ENCODE measurements at places on chromosomes 6 and 20.
A peak's percentile ranks its signal among the peaks of the same experiment; 100 is the strongest.

DNA sequence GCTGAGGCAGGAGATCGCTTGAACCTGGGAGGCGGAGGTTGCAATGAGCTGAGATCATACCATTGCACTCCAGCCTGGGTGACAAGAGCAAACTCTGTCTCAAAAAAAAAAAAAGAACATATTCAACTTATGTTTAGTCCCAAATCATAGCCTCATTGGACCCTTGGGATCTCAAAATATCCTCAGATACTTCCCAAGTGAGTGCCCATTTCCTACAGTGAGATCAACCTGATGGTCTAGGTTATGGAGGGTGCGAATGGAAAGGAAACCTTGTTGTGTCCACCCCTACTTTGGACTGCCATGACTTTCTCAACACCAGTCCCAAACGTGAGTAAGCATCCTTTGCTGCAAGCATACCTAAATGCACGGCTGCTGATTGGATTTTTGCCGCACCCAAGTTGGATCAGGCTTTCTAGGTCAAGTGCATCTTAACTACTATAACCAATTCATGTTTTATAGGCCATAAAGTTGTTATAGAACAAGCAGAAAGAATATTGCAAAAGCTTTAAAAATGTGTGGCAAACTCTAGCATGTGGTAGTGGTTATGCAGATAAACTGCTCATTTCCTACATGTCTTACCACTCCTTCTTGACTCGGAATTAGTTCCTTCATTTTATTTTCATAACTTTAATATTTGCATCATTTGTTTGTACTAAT lies 131.2 kb downstream of the PLEKHG1 start:
- no peak for DNase-seq

- DNase-seq = no peak
Measured at GRCh38 chr6:5590187-5590586, 328.9 kb downstream of the FARS2 start.

DNA sequence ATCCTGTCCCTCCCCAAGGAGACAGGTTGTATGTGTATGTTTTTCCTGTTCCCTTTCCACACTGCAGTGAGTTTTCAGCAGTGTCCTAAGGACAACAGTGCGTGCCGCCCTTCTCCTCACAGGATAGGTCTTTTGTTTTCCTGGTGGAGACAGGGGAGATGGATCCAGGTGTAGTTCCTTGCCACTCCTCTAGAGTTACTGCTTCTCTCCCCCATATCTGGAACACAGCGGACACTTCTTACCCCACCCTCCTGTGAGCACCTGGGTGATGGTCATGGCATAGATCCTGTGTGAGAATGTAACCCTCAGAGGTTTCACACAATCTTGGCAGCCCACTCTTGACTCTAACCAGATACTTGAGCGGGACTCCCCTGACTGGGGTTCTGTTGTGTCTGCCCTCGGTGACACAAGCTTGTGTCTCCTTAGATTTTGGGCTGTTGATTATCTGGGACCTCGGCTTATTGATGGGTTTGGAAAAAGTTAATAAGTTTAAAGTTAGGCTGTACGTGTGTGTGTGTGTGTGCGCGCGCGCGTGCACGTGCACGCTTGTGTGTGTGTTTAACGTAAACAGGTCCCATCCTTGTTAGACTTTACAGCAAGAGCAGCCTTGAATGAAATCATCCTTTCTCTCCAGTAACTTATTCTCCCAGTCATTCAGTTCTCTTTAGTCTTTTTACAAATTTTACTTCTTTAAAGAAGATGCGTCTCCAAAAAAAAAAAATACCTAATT lies 131.3 kb upstream of the EDN1 start:
- DNase-seq = no peak

- DNase-seq = peak; percentile 10
Measured at GRCh38 chr6:84282550-84282949, 55.1 kb upstream of the CEP162 start.

- DNase-seq = no peak
Measured at GRCh38 chr6:113281431-113281830, 575.7 kb upstream of the MARCKS start.

GRCh38 chr6:43173591-43174262 lies 2.7 kb downstream of the SRF start:
- no peak for DNase-seq
